Stimulated activated CD4-positive, alpha-beta T cell treated with anti-CD3 and anti-CD28 coated beads, TNF-alpha, amount 100 ng/mL, for 1 hour (primary cell): ENCODE measurements at places on chromosomes 2 and 18.

DNA sequence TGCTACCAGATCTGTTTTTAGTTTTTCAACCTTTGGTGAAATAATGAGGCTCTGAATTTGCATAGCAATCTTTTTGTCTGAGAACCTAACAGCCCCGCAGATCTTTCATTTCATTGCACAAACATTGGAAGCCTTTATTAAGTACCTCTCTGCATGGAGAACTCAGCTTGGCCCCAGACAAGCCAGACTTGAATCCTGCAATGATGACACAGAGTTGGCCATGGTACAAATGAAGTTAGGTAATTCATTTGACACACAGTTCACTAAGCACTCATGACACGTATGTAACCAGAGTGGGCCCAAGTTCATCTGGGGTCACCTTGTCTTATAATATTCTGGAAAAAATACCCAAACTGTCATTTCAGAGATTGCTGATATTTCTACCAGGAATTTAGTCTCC is 439.1 kb upstream of the ID2 start:
- no peak for DNase-seq

DNA sequence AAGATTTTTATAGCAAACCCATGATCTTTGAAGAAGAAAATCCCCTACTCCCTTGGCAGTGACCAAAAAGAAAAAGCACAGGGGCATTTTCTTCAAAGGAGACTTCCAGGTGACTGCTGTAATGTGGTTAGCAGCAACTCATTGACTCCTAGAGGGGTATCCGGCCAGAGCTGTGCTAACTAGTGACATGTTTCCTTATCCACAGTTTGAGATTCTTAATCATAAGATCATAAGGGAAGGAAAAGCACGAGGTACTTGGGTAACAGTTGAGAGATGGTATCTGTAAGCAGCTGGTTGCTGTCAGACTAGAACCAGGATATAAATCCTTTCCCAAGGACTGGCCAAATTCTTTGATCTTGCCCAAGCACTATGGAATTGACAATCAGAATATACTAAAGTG is 124.7 kb downstream of the MREG start:
- no peak for DNase-seq

- DNase-seq: no peak
These were observed 65.0 kb downstream of the HNMT start for GRCh38 chr2:138029276-138029675.

GRCh38 chr2:9820020-9820973 is 23.0 kb upstream of the TAF1B start:
- DNase-seq: no peak

DNA sequence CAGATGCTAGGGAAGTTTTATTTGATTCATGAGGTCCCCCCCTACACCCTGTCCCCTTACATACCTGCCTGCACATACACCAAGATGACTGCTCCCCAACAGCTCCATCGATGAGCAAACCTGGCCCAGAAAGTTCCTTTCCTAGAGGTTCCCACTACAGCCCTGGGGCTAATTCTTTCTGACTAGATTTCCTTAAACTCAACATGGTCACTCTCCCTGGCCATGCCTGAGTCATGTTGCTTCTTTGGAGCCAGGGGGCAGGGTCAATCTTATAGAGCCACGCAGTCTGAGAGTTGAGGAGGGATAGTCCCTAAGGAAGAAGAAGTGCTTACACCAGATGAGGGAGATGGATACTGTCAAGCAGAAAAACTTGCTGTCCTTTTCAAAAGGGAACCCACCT is 67.7 kb upstream of the GLI2 start:
- DNase-seq: no peak

DNA sequence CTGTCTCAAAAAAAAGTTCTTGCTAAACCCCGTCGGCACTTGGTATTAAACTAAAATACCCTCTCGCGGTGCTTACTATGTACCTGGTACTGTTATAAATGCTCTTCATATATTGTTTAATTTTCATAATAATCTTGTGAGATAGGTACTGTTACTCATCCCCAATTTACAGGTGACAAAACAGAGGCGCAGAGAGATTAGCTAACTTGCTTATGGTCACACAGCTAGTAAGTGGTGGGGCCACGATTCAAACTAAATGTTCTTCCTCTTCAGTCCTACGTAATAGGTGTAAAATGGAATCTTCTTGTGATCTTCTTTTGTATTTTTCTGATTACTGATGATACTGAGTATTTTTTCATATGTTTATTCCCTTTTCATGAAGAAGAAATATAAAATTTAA is 51.3 kb downstream of the TET3 start:
- DNase-seq: no peak

GRCh38 chr2:218465987-218466633 is 47.2 kb downstream of the VIL1 start:
- no peak for DNase-seq

DNA sequence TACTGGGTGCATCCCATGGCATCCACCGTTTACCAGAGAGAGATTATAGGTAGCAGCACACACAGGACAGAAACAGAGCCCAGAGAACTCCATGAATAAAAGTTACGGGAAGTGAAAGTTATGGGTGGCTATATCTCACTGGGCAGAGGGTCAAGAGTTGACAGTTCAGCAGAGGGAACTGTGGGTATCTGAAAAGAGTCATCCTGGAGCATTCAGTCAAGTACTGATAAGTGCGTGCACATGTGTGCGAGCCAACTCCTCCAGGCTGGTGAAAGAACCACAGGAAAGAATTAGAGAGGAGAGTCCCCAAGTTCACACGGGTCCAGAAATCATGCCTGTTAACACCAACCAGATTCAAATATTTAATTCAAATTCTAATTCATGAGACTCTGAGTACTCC is 1588.2 kb downstream of the LRP1B start:
- DNase-seq: no peak

GRCh38 chr2:134020608-134021007 is 233.3 kb upstream of the MGAT5 start:
- DNase-seq: no peak
